ENCODE measurements at places on chromosomes 7 and 10.
A peak's percentile ranks its signal among the peaks of the same experiment; 100 is the strongest.

GRCh38 chr7:99125505-99125865 lies 18.4 kb downstream of the SMURF1 start:
- DNase-seq = no peak

- no peak for DNase-seq
These were observed 111.9 kb downstream of the CHN2 start for GRCh38 chr7:29306319-29306991.

GRCh38 chr7:44748045-44748947 lies at the start of gene ZMIZ2:
Gene ZMIZ2 (plus strand): TSS chr7:44748847. CDS start chr7:44756250, 7,403 bp downstream.
- peak; percentile 98 for DNase-seq

GRCh38 chr10:71873582-71874211 lies 22.6 kb upstream of the PSAP start:
- peak; percentile 45 for DNase-seq

- DNase-seq = no peak
These were observed 102.4 kb downstream of the PTPN20 start for GRCh38 chr10:47013507-47014154.

DNA sequence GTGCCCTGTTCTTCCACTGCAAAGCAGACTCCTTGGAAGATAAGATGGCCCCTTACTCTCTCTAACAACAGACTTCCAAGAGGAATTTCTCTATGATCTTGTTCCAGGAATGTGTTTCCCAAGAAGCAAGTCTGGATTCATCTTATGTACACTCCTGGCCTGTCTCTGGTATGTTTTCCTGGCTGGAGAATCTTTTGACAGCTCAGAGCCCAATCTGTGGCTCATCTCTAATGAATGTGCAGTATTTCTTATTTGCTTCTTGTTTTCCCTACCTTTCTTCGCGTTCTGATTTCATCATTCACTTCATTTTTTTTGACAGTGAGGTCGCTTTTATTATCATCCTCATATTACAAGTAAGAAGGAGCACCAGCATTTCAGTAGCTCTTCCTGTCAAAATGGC lies 53.0 kb upstream of the PITRM1 start:
- no peak for DNase-seq

GRCh38 chr10:122254831-122255230 lies 16.3 kb upstream of the BTBD16 start:
- no peak for DNase-seq

DNA sequence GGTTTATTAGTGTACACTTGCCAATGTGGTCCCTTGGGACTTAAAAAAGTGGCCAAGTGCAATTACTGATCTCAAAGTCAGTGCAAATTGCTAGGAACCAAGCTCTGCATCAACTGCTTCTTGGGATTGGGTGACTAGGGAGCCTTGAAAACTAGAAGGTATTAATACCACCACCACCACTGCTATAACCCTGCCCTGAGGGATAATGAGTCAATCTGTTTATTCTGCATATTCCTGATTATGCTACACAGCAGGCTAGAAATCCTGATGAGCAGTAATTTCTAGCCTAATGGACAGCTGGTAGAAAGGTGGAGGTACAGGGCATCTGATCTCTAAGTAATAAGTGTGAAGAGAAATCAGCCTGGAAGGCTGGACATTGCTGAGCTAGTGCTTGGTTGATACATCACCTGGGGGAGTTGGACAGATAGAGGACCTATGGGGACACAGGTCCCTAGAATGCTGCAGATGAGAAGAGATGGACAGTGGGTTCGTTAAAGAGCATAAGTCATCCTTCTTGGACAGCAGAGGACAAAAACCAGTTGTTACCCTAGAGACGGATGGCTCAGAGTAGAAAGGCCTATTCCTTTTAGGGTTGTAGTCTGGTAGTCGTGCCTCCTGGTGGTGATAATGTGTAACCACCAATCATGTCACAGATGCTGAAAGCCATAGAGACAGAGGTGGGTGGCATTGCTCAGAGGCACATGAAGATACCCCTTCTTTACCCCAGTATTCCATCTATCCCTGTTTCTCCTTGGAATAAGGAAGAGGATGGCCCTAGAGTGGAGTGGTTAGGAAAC lies 554.8 kb downstream of the SORCS1 start:
- DNase-seq = no peak

- DNase-seq = no peak
These were observed 171.2 kb downstream of the DNAJB6 start for GRCh38 chr7:157507987-157508386.

- no peak for DNase-seq
These were observed 69.4 kb downstream of the GRB10 start for GRCh38 chr7:50713123-50713965.

DNA sequence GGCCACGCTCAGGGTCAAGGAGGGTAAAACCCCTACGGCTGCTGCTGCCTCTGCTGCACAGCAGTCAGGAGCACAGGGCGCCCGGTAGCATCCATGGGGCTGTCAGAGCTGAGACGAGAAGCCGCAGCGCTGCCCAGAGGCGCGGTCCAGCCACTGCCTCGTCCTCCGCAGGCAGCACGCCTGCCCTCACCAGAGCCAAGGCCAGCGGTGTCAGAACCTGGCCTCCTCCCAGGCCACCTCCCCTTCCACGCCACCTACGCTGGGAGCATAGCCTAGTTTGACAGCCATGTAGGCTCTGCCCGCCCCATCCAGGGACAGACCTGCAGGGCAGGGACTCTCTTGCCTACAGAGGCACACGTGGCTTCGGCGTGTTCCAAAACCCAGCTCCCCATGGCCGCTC lies 16.2 kb downstream of the INTS1 start:
- no peak for DNase-seq

- peak; percentile 82 for DNase-seq
These were observed 167.5 kb upstream of the HABP2 start for GRCh38 chr10:113385021-113385999.

DNA sequence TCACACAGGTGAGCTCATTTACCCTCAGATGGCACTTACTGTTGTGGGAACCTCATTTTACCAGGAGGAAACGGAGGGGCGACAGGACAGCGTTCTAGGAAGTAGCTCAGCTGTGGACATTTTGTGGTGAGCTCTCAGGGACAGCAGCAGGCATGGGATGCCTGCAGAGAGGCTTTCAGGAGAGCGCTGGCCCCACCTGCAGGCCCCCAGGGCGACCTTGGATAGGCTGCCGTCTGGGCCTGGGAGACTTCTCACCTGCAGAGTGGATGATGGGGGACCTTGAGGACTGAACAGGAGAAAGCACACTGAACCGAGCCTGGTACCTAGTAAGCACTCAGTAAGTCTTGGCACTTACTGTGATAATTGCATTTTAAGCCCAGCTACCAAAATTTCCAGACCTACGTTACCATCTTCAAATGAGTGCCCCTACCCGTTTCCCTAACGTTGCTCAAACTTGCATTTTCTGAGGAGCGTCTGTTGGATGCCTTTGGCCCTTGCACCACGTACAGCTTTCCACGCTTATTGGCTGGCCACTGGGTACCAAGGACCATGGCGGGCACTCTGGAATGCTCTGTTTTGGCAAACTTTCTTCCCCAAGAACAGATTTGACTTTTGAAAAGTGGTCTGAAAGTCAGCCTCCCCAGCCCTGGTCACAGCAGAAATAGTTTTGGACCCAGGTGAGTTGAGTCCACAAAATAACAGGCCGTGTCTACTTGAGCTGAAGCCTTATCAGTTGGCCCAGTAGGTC lies 223.4 kb downstream of the EBF3 start:
- DNase-seq = no peak

- DNase-seq = no peak
These were observed 98.3 kb downstream of the PTN start for GRCh38 chr7:137245186-137245585.

GRCh38 chr10:86334488-86335085 lies 32.0 kb downstream of the GRID1 start:
- DNase-seq = no peak

All from suppressor macrophage (primary cell).